ENCODE measurements at places on chromosomes 6 and 20.

DNA sequence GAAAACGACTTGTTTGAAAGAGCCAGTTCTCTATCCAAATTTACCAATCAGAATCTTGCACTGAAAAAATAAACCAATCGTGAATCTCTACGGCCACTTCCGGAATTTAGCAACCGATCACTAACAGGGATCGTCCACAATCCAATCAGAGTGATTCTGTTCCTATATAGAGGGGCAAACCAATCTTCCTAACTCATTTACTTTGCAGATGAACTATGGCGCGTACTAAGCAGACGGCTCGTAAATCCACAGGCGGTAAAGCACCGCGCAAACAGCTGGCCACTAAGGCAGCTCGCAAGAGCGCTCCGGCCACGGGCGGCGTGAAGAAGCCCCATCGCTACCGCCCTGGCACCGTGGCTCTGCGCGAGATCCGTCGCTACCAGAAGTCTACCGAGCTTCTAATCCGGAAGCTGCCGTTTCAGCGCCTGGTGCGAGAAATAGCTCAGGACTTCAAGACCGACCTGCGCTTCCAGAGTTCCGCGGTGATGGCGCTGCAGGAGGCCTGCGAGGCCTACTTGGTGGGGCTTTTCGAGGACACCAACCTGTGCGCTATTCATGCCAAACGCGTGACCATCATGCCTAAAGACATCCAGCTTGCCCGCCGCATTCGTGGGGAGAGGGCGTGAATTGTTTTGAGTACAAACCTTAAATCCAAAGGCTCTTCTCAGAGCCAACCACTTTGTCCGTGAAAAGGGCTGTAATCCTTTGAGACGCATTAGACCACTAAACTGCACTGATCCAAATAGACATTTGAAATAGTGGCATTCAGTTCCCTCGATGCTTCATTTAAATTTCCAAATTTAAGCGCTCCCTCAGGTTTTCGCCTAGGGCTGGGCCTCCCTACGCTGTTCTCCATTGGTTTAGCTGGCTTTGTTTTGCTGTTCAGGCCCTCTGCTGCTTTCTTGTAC is 138.0 kb downstream of the HFE start:
- DNase-seq, result peak; percentile 93

GRCh38 chr6:166297606-166298005 is 10.6 kb downstream of the PRR18 start:
- DNase-seq, result no peak

DNA sequence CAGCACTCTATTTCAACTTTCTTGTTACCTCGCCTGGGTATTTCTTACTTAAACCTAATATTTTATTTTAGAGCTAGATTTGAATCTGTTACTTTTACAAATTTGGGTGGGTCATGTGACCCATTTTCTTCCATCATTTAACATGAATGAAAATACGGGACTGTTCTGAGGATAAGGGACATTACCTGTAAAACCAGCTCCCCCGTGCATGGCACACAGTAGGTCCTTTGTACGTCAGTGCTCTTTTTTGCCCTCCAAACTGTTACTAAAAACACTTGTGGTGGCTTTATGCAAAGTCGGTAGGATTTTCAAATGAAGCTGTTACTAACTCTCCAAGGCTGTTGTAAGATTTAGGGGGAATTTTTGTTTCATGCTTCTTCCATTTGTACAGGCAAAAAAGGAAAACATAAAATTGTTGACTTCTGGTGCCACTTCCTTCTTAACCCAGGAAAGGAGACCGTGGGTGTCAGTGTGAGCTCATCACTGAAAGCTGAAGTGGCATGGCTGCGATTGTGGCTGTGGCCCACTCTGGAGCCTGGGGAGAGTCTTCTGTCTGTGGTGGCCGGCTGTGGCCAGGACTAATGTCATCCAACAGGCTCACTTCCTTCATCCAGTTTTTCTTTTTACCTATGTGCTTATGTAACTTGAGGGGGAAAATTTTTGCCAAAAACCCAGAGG is 40.2 kb upstream of the PXDC1 start:
- DNase-seq, result no peak

DNA sequence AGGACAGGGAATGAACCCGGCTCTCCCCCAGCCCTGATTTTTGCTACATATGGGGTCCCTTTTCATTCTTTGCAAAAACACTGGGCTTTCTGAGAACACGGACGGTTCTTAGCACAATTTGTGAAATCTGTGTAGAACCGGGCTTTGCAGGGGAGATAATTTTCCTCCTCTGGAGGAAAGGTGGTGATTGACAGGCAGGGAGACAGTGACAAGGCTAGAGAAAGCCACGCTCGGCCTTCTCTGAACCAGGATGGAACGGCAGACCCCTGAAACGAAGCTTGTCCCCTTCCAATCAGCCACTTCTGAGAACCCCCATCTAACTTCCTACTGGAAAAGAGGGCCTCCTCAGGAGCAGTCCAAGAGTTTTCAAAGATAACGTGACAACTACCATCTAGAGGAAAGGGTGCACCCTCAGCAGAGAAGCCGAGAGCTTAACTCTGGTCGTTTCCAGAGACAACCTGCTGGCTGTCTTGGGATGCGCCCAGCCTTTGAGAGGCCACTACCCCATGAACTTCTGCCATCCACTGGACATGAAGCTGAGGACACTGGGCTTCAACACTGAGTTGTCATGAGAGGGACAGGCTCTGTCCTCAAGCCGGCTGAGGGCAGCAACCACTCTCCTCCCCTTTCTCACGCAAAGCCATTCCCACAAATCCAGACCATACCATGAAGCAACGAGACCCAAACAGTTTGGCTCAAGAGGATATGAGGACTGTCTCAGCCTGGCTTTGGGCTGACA is 28.8 kb upstream of the ZBP1 start:
- DNase-seq, result no peak

- no peak for DNase-seq
These were observed 9.5 kb upstream of the C6orf58 start for GRCh38 chr6:127567476-127567875.

- DNase-seq, result no peak
These were observed 7.4 kb upstream of the ACAT2 start for GRCh38 chr6:159754401-159754800.

DNA sequence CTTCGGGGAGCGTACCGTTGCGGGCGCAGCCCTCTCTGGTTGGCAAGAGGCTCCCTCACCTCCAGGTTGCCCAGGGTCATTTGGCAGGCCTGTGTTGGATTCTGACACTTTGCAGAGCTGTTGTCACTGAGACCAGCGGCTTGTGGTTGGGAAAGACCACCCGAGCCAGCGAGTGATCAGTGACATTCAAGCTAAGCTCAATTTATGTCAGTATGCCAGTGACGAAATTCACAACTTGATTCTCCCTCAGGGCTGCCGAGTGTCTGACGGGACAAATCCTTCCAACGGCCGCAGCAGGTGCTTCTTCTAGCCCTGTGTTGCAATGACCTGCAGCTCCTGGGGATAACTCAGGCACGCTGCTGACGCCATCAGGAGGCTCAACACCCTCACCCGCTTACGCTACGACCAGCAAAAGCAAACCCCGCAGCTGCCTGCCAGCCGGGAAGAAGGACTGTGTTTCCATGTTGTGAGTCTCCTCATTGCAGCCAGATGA is 16.9 kb upstream of the SLC22A2 start:
- DNase-seq, result no peak

DNA sequence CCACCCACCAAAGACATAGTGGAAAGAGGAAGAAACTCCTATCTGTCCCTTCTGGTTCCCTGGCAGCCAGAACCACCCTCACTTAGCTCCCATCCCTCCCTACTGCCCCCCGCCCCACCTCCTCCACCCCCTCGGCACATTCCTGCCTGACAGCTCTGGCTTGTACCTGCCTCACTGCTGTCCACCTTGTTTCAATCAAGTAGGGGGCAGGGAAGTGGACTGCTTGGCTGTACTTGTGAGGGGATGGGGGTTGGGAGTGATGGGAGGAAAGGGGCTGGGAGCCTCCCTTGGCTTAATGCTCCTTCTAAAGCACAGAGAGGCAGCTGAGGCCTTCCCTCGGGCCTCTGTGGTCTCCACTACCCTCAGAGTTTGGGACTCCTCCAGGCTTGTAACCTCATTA is 22.1 kb upstream of the ZNF76 start:
- no peak for DNase-seq

- no peak for DNase-seq
These were observed 70.4 kb upstream of the SMLR1 start for GRCh38 chr6:130756824-130757223.

GRCh38 chr6:11161031-11161956 is 49.8 kb upstream of the ERVFRD-1 start:
- DNase-seq, result peak; percentile 33

DNA sequence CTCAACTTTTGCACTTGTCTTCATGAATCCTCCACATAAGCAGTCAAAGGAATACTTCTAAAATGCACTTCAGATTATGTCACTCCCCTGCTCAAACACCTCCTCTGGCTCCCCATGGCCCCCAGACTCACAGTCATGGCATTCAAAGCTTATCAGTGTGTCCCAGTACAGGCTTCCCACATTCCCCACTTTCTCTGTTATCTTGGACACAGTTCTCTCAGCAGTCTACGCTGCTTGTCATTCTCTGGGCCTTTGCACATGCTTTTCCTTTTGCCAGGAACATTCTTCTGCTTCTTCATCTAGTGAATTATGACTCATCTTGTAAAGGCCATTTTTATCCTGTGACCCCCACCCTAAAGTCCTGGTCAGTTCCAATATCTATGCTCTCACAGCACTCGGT is 31.8 kb downstream of the SLC13A3 start:
- DNase-seq, result peak; percentile 21

DNA sequence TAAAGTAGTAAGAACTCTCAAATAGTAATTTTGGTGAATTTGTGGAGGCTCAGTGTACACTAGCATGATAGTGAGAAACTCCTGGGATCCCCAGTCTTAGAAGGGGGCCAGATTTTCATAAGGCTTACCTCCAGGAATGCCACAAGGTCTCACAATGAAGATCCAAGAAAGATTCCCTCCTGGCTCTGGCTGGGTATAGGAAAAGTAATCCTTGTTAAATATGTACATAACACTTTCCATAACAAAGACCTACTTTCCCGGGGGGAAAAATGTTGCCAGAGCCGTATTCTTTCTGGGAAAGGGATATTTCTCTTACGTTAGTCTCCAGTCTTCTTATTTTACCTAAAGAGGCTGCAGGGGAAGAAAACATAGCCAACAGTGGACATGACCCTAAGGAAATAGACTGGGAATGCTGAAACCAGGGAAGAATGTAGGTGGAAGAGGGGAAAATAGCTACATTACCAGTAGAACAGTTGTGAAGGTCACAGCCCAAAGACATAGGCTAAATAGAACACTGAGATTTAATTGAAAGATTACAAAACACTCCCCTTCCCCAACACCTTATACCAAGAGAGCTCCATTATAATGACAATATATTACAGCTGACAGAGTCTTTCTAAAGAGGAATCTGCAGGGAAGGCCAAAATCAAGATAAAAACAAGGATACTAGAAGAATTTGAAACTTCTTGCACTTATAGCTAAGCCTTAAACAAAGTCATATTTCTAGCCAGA is 34.9 kb upstream of the ISM1 start:
- DNase-seq, result no peak

- DNase-seq, result no peak
These were observed 11.7 kb downstream of the SIM1 start for GRCh38 chr6:100452998-100453397.

DNA sequence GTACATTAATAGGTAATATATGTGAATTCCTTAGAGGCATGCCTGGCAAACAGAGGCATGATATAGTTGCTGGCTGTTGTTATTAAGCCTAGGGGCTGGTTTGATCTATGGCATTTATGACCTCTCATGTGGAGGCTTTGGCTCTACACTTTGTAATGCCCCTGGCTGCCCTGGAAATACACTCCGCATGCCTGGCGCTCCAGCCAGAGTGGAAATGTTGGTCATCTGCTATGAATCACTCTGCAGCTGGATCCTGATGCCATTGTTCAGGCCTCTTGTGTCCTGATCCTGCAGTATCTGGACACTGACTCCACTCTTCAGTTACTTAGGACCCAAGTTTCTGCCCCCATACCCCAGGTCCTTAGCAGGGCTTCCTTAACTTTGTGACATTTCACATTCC is 200.5 kb upstream of the PCSK2 start:
- DNase-seq, result no peak

GRCh38 chr6:15487262-15487661 is 175.6 kb downstream of the DTNBP1 start:
- no peak for DNase-seq

DNA sequence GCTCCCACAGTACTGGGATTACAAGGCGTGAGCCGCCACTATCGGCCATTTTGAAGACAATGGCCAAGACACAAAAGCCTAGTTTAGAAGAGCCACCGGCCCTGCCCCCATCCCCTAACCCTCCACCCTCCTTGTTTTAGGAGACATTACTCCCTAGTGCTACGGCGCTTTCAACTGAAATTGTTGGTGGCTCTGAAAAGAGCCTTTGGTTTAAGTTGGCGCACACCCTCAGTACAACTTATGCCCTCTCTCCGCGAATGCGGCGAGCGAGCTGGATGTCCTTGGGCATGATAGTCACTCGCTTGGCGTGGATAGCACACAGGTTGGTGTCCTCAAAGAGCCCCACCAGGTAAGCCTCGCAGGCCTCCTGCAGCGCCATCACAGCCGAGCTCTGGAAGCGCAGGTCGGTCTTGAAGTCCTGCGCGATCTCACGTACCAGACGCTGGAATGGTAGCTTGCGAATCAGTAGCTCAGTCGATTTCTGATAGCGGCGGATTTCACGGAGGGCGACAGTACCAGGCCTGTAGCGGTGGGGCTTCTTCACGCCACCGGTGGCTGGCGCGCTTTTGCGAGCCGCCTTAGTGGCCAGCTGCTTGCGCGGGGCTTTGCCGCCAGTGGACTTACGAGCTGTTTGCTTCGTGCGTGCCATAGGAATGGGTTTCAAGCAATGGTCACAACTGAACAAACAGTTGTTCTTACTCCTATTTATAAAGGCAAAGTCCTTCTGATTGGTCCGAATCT is 114.9 kb upstream of the BTN3A2 start:
- peak; percentile 85 for DNase-seq

DNA sequence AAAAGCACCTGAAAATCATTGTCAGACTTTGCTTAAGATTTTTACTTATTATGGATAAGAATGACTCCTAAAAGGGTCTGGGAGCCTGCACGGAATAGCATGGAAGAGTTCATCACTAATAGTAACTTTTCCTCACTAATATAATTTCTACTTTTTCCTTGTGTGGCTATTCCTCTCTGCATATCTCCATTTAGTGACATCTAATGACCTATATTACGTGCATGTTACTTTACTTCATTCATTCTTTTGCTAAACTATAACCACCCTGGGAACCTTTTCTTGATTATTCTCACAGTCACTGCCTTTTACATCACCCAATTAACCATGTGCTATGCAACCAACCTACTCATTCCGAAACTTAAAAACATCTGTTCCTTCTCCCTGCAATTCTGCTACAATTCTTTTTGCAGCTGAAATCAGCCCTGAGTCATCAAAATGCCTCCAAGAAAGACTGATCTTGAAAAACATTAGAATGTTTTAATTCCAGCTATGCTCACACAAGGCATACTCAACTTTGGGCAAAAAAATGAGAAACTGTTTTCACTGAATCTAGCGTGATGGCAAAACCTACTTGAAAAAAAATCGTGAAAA is 313.3 kb downstream of the RNGTT start:
- peak; percentile 82 for DNase-seq

DNA sequence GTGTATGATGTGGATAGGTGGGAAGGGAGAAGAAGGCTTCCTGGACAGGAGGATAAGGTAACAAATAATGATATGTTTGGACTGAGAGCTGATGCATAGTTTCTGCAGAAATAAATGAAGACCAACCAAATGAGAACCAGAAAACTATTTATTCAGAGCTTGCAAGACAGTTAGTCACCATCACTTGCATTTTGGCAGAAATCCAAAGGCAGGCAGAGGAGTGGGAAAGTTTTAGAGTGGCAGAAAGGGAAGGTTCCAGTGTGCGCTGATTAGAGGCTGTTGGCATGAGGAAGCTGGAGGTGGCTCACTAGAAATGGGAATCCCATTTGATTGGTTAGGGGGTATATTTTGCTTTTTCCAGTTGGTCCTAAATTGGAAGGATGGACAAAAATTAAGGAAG is 13.0 kb upstream of the F13A1 start:
- DNase-seq, result peak; percentile 2
